ENCODE measurements at places on chromosomes 5 and 9.

DNA sequence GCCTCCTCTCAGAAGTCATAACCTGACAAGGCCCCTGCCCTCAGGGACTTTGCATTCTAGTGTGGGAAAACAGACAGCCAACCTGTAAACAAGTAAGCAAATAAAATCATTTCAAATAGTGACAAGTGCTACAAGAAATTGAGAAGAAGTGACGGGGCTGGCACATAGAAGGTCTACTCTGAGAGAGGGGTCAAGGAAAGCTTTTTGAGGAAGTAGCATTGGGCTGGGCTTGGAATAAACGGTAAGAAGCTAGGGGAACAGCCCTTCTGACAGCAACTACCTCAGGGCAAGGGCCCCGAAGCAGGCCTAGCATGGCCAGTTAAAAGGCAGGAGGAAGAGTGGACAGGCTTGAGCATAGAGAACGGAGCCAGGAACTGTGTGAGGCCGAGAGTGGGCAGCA lies 4.8 kb upstream of the SLC2A8 start:
- no peak for DNase-seq

DNA sequence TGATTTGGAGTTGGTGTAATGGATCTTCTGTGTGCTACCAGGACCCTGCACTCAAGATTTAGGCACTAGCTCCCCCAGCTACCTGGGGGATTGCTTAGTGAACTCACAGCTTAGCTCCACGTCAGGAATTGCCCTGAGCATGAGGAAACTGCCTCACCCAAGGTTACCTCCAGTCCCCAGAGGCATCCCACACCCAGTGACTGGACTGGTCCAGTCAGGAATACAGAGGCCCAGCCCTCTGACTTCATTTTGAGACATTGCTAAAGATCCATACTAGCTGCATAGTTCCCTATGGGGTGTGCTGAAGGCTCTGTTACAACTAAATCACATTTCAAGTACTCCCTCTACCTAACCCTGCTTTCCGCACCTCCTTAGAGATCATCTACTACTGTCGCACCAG lies 364.7 kb downstream of the EFNA5 start:
- no peak for DNase-seq

DNA sequence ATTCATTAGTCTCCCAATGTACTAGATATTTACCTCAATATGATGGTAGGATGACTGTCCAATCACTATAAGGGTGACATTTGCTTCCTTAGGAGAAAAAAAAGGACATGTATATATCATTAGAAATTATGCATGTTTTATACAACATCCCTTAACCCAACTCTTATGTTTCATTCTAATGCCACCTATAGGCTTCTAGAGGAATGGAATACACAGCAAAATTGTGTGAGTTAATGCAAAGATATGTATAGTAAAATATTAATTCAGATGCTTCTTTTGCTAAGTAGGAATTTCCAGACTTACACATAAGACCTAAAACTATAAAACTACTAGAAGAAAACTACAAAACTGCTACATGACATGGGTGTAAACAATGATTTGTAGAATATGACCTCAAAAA lies 3.5 kb downstream of the PRXL2C start:
- DNase-seq: no peak

DNA sequence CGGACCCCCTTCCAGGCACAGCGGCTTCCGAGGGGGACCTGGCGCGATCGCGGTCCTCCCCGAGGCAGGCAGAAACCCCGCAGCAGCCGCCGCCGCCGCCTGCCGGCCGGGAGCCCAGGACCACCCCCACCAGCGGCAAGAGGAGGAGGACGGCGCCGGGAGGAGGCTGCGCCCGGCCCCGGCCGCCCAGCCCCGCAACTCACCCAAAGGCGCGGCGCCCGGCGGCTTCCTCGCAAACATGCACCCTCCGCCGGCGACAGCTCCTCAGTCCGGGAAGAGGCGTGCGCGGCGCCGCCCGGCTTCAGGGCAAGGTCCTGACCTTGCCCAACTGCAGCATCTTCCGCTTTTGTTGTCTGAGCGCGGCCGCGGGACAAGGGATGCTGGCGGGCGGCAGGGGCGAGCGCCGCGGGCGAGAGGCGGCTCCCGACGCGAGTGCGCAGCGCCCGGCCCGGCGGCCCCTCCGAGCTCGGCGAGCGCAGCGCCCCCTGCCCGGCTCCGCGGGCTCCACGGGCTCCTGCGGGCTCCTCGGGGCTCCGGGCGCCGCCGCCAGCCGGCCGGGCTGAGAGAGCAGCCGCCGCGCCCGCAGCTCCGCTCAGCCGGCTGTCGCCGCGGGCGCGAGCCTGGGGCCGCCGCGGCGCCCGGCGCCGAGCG lies 507 bp downstream of the CTNND2 start:
- peak; percentile 16 for DNase-seq

DNA sequence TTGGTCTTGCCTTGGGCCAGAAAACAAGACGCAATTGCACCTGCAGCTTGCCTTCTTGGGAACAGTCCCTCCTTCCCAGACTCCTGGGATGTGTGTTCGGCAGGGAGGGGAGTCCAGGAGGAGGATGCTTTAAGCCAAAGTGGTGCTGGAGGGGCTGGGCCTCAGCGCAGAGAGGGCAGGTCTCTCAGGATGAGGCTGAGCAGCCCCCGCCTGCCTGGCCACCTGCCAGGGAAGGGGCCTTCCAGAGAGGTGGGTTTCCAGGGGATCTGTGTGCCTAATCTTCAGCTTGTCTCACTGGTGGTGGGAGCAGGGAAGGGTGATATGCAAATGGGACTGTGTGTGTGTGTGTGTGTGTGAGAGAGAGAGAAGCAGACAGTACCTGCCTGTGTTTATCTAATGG lies 105.2 kb downstream of the ENTREP1 start:
- DNase-seq: no peak

- no peak for DNase-seq
These were observed 236.7 kb downstream of the BNC2 start for GRCh38 chr9:16633794-16634193.

DNA sequence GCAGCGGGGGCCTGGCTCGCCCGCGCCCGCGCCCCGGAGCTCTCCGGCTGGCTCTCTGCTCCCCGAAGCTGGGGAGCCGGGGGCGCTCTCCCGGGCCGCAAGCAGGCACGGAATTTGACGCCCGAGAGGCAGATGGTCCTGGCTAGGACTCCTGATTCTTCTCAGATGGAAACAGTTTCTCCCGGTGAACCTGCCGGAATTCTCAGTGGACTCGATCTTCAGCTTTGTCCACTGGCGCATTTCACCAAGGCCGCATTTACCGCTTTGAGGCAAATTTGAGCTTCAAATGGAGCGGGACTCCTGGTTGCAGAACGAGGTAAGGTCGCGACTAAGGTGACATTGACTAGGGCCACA lies 305.7 kb upstream of the KCNN2 start:
- no peak for DNase-seq

GRCh38 chr5:143279698-143280097 lies 123.8 kb downstream of the NR3C1 start:
- DNase-seq: no peak

GRCh38 chr5:72013766-72014624 lies 93.3 kb upstream of the MAP1B start:
- DNase-seq: no peak

All from activated CD4-positive, alpha-beta T cell treated with anti-CD3 and anti-CD28 coated beads for 48 hours (primary cell).